ENCODE measurements at places on chromosomes 2 and 18. TPM values are rescaled to one million over a fixed set of nuclear protein-coding genes. Genes with fewer than 3 reads are reported as not detected.

The FOXI3 gene
- not detected for total RNA-seq

The RAX gene
- not detected for total RNA-seq

The SNTG2 gene
- 1.7 TPM for total RNA-seq

The GPR75 gene
- total RNA-seq, result 1.6 TPM

The ITGAV gene
- total RNA-seq, result 75.4 TPM

The EMILIN1 gene
- total RNA-seq, result 57.0 TPM

The CFAP65 gene
- 0.26 TPM for total RNA-seq

The LOXHD1 gene
- 2.1 TPM for total RNA-seq

The IL18R1 gene
- 33.9 TPM for total RNA-seq

The SGPP2 gene
- total RNA-seq, result 85.9 TPM

The CD207 gene
- total RNA-seq, result 0.74 TPM

The NCOA1 gene
- 46.4 TPM for total RNA-seq

The LRATD1 gene
- total RNA-seq, result 3.1 TPM

The CAVIN2 gene
- total RNA-seq, result 149 TPM

The CLEC4F gene
- total RNA-seq, result 0.78 TPM

The MARCHF4 gene
- total RNA-seq, result not detected

The SETBP1 gene
- 13.7 TPM for total RNA-seq

The HRH4 gene
- 0.15 TPM for total RNA-seq

The BIN1 gene
- 53.4 TPM for total RNA-seq

The GPR35 gene
- total RNA-seq, result 14.7 TPM

The EPB41L3 gene
- 65.5 TPM for total RNA-seq

The ZNF521 gene
- 11.3 TPM for total RNA-seq

The FAP gene
- total RNA-seq, result 1.8 TPM

The TGFA gene
- total RNA-seq, result 9.2 TPM
